ENCODE measurements at places on chromosomes 1 and 21.

DNA sequence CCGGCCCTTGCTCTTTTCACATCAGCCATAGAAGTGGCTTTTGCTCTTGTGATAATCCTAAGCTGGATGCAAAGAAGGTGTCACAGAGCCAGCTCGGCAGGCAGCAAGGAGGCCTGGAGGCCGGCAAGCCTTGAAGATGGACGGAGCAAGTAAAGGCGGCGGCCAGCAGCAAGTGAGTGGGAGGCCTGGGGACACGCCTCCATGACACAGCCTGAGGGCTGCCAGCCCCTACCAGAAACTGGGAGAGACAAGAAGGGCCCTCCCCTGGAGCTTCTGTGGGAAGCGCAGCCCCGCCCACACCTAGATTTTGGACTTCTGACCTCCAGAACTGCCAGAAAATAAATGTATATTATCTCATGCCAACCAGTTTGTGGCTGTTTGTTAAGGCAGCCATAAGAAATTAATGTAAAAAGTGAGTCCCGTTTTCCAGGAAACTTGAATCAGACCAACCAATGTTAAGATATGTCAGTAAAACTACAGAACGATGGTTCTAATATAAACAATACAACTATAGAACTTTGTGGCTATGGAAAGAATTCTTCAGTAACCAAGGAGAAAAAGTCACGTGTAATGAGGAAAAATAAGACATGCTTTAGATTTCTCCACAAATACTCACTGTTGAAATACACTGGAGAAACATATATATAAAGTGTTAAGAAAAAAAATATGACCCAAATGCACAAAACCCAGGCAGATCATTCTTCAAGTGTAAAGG lies 49.9 kb downstream of the BACE2 start:
- DNase-seq: no peak

GRCh38 chr1:209673631-209674417 lies 1.4 kb upstream of the G0S2 start:
- no peak for DNase-seq

GRCh38 chr1:64934115-64934877 lies 32.1 kb downstream of the JAK1 start:
- no peak for DNase-seq

DNA sequence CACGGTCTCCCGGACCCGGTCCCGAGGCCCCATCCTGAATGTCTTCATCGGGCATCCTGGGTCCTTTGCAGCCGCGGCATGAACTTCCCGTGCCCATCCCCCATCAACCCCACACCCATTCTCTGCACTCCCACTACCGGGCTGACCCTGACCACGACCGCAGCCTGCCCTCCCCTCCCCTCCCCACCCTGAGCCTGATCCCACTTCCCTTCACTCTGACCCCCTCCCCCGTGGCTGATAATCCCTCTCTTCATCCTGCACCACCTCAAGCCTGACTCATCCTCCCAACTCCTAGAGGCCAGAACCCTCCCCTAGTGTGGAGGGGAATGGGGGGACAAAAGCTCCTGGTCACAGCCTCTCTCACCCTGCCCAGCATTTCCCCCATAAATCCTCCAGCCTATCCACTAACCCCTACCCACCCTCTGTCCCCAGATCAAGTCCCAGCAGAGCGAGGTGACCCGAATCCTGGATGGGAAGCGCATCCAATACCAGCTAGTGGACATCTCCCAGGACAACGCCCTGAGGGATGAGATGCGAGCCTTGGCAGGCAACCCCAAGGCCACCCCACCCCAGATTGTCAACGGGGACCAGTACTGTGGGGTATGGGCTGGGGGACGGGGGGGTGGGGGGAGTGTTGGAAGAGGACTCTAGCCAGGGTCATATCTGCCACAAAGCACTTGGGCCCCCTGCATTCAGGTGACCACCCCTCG lies 602 bp downstream of the SH3BGRL3 start:
- DNase-seq: peak; percentile 34

DNA sequence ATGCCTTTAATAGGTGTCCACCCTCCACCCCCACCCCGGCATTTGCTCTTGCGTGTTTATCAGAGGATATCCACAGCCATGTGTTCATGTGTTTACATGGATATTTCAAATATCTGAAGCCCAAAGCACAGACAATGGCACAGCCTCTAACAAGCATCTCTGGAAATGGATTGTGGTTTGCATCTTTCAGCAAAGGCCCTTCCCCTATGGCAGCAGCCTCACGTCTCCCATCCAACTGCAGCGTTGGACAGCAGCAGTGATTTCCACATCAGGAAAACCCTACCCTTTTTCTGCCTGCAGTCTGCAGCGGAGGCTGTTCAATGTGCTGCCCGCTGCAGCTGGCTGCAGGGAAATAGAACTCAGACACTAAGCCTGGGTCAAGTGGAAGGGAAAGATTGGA lies 1.6 kb downstream of the RASSF5 start:
- no peak for DNase-seq

GRCh38 chr1:3827813-3828307 lies 29.2 kb downstream of the CEP104 start:
- no peak for DNase-seq

GRCh38 chr21:34825948-34826548 lies 157.3 kb downstream of the CLIC6 start:
- DNase-seq: no peak

- no peak for DNase-seq
These were observed 413 bp downstream of the UBL4B start for GRCh38 chr1:110112656-110113055.

DNA sequence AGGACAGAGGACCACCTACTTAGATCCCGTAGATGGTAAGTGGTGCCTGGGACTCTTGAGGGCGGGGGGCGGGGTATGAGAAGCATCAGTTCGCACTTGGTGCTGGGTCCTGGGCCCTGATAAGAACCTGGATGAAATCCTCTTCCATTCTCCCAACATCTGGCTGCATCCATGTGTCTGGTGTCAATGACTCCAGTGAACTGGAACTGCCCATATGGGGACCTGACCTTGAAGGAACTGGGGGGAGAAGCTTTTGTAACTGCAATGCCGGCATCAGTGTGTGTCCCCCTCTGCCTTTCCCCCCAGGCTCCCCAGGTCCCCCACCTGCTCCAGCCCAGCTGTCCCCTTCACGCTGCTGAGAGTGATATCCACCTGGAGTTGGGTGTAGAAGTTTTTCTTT lies 49.7 kb upstream of the EPB41 start:
- no peak for DNase-seq

GRCh38 chr1:209597499-209597898 lies 14.0 kb downstream of the CAMK1G start:
- DNase-seq: no peak

- no peak for DNase-seq
These were observed 34.1 kb downstream of the NIBAN1 start for GRCh38 chr1:184940226-184940625.

- no peak for DNase-seq
These were observed 33.6 kb downstream of the GOLPH3L start for GRCh38 chr1:150663321-150663720.

DNA sequence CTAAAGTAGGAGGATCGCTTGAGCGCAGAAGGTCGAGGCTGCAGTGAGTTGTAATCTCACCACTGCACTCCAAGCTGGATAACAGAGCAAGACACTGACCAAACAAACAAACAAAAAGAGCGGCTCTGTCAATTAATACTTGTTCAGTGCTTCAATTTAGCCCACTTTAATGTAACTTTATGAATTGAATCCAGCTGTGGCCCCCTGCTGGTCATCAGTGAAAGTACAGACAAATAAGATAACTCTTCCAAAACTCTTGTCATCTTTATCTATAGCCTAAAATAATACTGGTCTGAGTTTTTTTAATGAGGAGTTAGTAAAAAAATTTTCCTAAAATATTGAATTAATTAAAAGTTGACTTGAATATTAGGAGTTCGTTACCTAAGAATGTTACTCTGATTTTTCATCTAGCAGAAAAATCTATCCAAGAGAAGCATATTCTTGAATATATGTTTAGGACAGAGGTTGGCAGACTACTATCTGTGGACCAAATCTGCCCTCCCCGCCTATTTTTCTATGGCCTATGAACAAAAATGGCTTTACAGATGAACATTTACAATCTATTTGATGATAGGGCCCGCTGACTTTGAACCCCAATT lies 26.1 kb downstream of the ATP5PF start:
- DNase-seq: peak; percentile 46

- DNase-seq: no peak
These were observed 48.0 kb downstream of the MAB21L3 start for GRCh38 chr1:116159177-116159576.

- no peak for DNase-seq
These were observed 1.4 kb upstream of the RGS2 start for GRCh38 chr1:192807211-192808162.

- no peak for DNase-seq
These were observed 19.1 kb downstream of the SELP start for GRCh38 chr1:169610858-169611257.

DNA sequence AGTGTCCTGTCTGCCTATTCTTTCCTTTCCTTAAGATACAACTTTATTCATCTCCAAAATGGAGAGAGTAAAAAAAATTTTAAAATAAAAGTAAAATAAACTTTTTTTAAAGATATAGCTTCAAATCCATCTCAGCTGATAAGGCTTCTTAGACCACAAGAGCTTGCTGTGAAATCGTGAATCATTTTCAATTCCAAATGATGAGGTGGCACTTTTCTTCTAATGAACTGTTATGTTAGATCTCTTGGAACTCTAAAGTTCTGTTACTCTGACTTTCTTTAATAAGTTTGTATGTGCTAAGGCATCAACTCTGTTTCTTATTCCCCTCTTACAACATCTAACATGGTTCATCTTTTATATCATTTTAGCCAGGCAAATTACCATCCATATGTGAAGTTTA lies 4.5 kb downstream of the SH3GLB1 start:
- no peak for DNase-seq

DNA sequence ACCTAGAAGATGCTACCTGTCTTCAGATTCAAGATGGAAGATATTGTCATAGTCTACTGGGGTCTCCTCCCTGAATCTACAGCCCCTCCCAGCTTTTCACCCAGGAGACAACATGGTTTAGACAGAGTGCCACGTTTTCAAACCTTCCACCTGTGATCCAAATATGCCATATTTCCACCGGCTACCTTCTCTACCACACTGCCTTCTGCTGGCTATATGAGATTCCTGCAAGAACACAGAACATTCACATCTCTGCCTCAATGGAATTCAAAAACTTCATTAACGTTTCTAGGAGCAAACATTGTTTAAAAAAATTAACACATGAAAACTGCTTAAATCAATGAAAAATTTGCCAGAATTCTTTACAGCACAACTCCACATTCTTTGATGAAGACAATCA lies 12.9 kb upstream of the LELP1 start:
- DNase-seq: no peak

GRCh38 chr21:14543983-14544382 lies 2.1 kb downstream of the SAMSN1 start:
- no peak for DNase-seq

DNA sequence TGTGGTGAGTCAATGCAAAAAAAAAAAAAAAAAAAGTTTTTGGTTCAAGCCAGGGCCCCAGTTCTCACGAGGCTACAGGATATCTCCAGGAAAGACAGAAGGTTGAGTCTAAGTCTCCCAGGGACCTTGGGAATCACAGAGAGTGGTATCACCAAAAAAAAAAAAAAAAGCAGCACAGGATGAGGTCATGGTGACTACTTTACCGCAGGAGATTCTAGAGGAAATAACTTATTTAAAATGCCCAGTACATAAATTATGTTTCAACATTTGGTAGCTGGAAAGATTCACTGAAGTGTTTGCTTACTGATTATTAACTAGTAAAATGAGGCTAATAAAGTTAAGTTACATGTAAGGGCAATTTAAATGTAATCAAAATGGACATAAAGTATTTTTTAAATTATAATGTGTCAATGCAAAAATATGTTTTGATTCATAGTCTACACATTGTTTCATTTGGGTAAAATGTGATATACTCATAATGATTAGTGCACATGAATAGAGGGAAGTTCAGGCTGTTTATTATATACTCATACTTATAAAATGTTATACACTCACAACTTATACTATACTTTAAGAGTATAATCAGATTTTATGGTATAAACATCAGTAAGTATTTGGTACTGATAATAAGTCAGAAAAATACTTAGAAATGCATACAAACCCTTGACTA lies 84.1 kb downstream of the PLPPR5 start:
- no peak for DNase-seq

DNA sequence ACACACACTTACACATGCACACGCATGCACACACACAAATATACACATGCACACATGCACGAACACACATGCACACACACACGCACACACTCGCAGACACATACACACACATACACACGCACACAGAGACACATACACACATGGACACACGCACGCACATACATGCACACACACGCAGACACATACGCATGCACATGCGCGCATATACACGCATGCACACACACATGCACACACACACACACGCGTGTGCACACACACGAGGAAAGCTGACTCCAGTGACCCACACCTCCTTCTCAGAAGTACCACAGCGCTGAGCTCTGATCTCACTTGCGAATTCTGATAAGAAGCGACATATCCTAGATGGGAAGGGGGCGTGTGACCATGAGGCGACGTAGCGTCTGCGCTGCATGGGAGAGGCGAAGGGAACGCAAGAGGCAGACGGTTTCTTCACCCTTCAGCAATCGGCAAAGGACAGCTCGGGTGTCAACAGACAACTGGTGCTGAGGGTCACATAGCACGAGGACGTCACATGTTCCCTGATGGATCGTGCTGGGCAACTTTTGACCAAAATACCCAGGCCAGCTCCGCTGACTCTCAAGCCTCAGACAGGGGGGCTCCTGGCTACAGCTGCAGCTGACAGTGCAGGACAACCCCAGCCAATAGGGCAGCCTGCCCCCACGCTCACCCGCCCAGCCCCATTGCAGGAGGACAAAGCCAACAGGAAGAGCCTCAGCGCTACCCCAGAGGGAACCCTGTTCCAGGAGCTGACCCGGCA lies 16.0 kb upstream of the PDE9A start:
- no peak for DNase-seq

Measured in activated CD4-positive, alpha-beta T cell treated with anti-CD3 and anti-CD28 coated beads, Interleukin-2, amount 50 U/mL, for 48 hours (primary cell).